ENCODE measurements at places on chromosomes 3 and 15.

GRCh38 chr3:37921025-37921424, 59.3 kb downstream of the CTDSPL start:
- no peak for DNase-seq

DNA sequence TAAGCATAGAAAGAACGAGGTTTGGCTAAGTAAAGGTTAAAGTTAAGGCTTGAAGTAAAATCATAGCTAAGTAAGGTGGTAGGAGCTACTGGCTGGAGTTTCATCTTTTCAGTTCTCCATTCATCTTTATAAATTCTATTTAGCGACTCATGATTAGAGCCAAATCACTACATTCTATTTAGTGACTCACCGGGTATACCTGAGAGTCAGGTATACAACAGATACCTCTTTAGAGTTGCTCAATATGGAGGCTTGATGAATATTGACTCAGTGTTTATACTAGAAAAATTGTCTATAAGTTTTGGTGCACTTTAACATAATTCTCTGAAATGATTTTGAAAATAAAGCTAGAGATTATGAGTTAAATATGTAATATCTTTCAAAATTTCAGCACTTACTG, 328.8 kb upstream of the GRM7 start:
- DNase-seq = no peak

- DNase-seq = peak; percentile 22
Measured at GRCh38 chr3:131361464-131362421, 19.8 kb upstream of the NUDT16 start.

DNA sequence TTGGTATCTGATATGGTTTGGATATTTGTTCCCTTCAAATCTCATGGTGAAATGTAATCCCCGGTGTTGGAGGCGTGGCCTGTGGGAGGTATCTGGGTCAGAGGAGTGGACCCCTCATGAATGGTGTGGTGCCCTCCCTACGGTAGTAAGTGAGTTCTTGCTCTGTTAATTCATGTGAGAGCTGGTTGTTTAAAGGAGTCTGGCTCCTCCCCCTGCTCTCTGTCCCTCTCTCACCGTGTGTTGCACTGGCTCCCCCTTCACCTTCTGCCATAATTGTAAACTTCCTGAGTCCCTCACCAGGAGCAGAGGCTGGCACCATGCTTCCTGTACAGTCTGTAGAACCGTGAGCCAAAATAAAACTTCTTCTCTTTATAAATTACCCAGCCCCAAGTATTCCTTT, 246.9 kb upstream of the AGTR1 start:
- DNase-seq = no peak

GRCh38 chr3:126101521-126101982, 17.6 kb upstream of the SLC41A3 start:
- no peak for DNase-seq

Data from stimulated activated CD4-positive, alpha-beta T cell treated with anti-CD3 and anti-CD28 coated beads, Interleukin-2, amount 100 ng/mL, for 24 hours (primary cell).